ENCODE measurements at places on chromosomes 5 and 9.

- DNase-seq = no peak
Observed at GRCh38 chr5:120988491-120988890, 524.4 kb downstream of the PRR16 start.

- DNase-seq = no peak
Observed at GRCh38 chr5:175658299-175659145, 651 bp downstream of the HRH2 start.

DNA sequence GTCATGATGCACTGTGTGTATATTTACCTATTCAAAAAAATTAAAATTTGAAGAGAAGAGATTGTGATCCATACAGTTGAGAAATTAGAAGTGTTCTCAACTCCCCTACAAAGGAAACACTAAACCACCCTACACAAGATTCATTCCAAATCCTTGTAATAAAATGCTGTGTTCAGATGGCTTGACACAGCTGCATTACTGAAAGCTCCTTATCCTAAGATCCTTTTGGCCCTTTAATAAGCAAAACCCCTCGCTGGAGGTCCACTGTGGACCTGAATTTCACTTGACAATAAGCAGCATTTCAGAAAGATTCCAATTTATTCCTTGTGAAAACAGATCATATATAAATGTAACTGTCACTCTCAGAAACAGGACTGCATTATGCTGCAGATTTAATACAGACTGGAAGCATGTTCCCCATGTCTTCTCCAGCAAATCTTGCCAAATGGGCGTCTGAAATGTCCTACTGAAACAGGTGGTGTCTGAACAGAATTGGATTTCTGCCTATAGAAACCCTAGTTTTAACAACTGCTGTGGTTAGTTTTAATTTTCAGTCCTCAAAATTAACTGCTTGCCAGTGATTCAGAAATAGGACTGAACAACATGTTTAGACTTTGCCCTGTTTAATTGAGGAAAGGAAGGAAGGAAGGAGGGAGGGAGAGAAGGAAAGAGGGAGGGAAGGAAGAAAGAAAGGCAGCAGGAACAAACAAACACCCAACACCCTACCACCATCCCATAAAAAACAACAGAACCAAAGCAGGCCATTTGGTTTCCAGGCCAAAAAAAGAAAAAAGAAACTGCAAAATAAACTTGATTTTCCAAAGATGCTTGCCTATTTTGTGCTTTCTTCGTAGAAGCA, 179.6 kb downstream of the MLLT3 start:
- DNase-seq = no peak

- DNase-seq = no peak
Observed at GRCh38 chr9:15982182-15982581, 429.3 kb downstream of the CCDC171 start.

DNA sequence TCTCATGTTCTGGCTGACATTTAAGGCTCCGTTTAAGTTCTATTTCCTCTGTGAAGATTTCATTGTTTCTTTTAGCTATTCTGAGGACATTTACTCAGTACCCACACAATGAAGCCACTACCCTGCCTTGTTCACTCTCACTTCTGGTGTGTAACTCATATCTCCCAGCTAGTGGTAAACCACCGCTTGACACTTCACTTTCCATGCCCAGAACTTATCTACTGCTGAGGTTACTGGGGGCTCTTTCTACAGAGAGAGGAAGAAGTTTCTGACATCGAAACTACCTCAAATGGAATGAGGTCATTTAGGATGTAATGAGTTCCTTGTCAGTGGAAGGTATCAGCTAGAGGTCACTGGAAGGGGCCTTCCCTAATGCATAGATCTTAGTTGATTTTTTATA, 501.5 kb downstream of the DMAC1 start:
- DNase-seq = no peak

- DNase-seq = no peak
Observed at GRCh38 chr9:6630502-6631206, 14.9 kb downstream of the GLDC start.

DNA sequence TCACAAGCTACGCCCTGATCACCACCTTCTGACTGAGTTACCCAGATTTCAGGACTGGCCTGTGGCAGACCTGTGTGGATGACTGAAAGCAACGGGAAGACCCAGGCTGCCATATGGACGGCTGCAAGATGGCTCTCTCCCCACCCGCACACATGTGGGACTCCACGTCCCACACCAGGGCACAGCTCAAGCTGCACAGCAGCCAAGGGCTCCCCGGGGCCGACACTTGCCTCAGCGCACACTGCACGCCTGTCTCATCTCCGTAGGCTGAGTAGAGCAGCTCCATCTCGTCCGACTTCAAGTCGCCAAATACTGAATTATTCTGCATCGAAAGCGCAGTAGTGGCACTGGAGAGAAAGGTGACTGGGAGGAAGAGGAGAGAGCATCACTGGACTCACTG, 14.5 kb downstream of the BRD9 start:
- no peak for DNase-seq

GRCh38 chr9:76704593-76705204, 59.5 kb upstream of the PCA3 start:
- DNase-seq = peak; percentile 33

- peak; percentile 68 for DNase-seq
Observed at GRCh38 chr5:133222040-133222439, 170.2 kb downstream of the HSPA4 start.

DNA sequence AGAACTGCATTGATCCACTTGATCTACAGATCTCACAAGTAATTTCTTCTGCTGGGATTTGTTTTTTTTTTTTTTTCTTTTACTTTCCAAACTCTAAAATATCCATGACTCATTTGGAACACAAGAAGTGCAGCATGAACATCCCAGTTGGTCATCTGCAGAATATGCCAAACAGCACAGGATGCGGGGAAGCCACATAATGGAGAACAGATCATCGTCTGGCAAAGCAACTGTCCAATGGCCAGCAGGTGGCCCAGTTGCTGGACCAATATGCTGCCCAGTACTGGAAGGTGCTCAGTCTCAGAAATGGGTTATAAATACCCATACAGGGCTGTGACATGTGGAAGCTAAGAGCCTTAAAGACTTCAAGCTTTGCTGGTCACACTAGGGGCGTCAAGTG, 221.3 kb upstream of the TAS2R1 start:
- DNase-seq = peak; percentile 24

DNA sequence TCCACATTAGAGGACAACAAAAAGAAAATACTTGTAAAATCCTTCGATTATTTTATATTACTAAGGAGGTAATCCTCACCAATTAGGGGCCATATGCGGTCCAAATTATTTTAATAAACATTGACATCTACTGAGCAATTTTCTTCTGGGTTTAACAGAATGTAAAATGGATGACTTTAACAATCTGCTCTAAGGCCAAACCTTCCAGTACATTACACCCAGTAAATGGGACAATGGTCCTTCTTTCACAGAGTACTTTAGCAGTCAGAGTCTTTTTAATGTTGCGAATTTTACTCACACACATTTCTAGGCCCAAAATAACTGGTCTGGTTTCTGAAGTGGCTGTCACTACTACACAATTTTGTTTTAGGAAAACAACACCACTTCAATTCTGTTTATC, 106.9 kb downstream of the TTC39B start:
- no peak for DNase-seq

GRCh38 chr9:89465726-89466308, 32.1 kb downstream of the SEMA4D start:
- no peak for DNase-seq

GRCh38 chr9:5445886-5446285, 4.5 kb upstream of the CD274 start:
- no peak for DNase-seq

DNA sequence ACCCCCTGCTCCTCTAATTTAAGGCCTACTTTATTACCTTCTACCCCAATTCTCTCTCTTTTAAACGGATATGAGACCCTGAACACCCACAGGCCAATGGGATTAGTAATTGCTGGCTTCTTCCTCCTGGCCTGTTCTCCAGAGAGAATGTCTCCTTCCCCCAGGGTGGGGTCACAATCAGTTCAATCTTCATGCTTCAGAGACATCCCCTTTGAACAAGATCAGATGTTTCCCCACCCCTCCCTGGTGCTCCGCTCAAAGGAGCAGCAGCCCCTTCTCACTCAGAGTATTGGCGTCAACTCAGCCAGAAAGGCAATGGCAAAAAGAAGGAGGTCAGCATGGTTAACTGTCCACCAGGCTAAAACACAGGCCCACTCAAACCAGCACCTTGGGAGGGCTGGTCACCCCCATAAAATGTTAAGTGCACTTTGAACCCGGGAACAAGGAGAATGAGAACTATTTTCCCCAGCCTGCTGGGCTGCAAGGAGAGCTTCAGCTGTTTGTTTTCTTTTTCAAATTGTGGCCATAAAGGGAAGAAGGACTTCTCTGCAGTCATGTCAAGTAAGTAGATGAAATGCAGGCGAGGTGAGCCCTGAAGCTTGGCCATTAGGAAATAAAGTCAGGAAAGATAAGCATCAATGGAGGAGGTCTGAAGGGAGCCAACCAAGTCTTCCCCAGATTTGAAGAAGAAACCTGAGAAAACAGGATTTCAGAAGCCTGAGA, 20.1 kb downstream of the LHFPL2 start:
- DNase-seq = peak; percentile 26

GRCh38 chr5:91318724-91319123, 64.4 kb downstream of the ARRDC3 start:
- no peak for DNase-seq

GRCh38 chr5:89276566-89277305, 393.8 kb upstream of the MEF2C start:
- no peak for DNase-seq

- DNase-seq = no peak
Observed at GRCh38 chr9:15426019-15426418, 3.3 kb downstream of the SNAPC3 start.

DNA sequence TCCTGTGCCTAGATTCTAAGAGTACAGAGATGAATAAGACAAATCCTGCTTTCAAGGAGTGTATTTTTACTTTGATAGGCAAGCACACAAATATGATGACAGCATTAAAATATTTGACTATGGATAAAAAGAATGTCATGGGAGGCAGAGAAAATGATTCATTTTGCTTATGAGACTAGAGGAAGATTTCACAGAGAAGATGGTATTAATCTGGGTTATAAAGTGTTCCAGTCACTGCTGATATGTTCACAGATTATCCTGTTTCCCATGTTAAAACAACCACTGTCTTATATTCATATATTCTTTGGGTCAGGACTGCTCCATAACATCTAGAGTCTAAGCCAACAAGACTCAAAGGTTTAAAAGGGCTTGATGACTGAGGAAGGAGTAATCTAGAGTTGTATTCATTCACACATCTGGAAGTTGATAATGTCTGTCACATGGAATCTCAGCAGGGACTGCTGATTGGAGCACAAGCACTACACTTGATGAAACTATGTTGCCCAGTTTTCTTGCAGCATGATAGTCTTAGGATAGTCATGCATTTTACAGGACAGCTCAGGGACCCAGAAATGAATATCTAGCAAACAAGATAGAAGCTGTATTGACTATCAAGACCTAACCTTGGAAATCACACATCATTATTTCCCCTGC, 79.3 kb downstream of the STARD4 start:
- no peak for DNase-seq

DNA sequence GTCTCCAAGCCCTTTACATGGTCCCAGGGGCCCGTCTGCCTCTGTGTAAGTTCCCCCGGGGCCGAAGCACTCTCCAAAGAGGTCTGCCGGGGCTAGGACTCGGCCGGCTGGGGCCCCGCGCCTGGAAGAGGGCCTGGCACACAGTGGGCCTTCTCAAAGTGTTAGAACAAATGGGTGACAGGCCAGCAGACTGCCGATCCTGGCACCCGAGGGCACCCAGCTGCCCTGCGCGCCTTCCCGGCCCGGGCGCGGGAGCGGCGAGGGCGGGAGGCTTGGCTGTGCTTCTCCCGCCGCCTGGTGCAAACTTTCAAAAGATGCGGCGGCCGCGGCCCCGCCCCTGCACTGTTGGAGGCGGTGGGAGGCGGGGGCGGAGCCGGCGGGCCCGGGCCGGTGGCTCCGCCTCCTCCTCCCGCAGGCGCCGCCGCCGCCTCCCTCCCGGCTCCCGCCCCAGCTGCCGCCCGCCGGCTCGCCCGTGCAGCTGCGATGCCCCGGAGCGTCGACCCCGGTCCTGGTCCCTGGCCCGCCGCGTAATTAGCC, at the start of gene NEURL1B:
NEURL1B (plus strand) TSS at position 442 of the 537 bp plus-strand sequence. CDS start 144 bp downstream, outside the sequence.
- peak; percentile 91 for DNase-seq

GRCh38 chr5:113764382-113764781, 250.9 kb downstream of the YTHDC2 start:
- no peak for DNase-seq

DNA sequence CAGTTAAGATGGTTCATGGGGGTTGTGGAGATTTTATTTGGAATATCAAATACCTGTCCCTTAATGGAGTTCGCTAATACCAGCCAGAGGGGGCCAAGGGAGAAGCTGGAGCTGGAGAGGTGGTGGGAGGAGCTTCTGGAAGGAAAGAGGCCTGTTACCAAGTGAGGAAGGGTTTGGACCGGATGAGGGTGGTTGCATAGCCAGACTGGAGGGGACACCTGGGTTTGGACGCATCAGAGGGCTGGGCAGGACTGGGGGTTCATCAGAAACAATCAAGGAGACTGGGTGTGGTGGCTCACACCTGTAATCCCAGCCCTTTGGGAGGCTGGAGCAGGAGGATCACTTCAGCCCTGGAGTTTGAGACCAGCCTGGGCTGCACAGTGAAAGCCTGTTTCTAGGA, 111.8 kb upstream of the IER5L start:
- DNase-seq = no peak

- DNase-seq = no peak
Observed at GRCh38 chr9:118009614-118010013, 305.4 kb downstream of the TLR4 start.

GRCh38 chr9:86516564-86516963, 162.4 kb upstream of the TUT7 start:
- DNase-seq = no peak

GRCh38 chr9:88680041-88680440, 145.1 kb downstream of the NXNL2 start:
- no peak for DNase-seq
